ENCODE measurements at places on chromosomes 4 and X.

DNA sequence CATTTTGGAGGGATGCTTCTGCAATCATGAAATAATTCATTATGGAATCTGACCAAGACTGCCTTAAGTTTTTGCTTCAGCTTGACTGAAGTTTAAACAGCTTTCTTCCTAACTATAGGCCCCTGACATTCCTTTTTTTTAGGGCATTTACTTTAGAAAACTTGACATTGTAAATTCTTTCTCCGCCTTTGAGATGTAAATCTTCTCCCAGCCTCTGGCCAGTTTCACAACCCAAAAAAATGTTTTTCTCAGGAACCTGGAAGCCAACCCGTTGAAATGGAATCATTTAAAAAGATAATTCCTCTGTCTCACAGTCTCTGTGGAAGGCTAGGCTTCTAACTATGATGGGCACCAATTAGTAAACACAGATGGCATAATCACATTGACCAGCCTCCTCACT lies 710.4 kb upstream of the PABPC4L start:
- no peak for DNase-seq

GRCh38 chrX:9706421-9706820 lies 59.2 kb downstream of the GPR143 start:
- no peak for DNase-seq

- no peak for DNase-seq
These were observed 6.1 kb downstream of the TCEANC start for GRCh38 chrX:13659063-13659462.

- DNase-seq: no peak
These were observed 425.7 kb downstream of the PABPC4L start for GRCh38 chr4:133775881-133776280.
